ENCODE measurements at places on chromosomes 7 and 10.

GRCh38 chr10:67705921-67706320, 9.9 kb upstream of the CTNNA3 start:
- DNase-seq = no peak

GRCh38 chr7:77538281-77539212, 1.5 kb downstream of the PTPN12 start:
- DNase-seq = peak; percentile 87

DNA sequence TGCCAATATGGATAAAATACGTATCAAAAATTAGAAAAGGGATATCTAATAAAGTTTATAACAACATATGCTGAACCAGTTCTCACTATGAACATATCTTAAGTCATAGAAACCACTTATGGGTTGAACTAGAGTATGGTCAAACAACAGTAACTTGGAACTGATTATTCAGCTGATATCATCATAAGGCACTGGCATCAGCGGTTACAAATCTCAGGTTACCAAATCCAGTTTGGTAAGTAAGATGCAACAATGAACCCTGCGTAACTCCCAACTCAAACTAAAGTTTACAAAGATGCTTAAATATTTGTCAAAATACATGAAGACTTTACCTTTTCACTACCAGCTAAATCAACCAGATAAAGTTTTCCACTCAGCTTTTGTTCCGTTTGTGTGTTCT, 19.3 kb downstream of the KIF5B start:
- DNase-seq = no peak

GRCh38 chr10:79089632-79090031, 20.9 kb downstream of the ZMIZ1 start:
- peak; percentile 24 for DNase-seq

GRCh38 chr10:23318359-23318758, 26.2 kb downstream of the C10orf67 start:
- DNase-seq = no peak

DNA sequence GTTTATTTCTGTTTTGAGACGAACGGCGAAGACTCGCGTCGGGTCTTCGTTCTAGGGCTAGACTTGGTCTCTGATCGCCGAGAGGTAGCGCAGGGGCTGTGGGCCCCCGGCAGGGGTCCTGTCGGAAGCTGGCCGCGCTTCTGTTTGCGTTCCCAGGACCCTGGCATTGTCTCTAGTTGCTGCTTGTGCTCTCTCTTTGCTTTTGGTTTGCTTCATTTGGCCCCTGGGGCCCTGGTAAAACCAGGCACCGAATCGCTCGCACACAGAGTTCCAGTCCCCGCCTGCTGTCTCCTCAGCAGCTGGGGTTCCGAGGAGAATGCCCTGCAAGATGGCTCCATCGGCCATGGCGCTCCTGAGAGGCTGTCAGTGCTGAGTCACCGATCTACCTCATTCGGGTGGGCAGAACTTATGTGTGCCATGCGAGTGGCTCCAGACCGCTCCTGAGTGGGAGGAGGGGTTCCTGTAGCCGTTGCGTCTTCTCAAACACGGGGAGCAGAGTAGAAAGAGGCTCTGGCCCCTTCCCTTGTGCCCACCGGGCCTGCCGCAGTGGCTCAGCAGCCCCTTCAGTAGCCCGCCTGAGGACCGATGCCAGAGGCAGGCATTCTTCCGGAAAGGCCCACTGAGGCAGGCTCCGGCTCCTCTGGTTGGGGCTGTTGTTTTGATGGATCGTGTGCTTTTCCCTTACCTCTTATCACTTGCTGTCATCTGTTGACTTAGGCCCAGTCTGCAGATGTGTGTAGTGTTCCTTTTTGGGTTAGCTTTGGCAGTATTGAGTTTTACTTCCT, 826 bp downstream of the CHPF2 start:
- peak; percentile 38 for DNase-seq

DNA sequence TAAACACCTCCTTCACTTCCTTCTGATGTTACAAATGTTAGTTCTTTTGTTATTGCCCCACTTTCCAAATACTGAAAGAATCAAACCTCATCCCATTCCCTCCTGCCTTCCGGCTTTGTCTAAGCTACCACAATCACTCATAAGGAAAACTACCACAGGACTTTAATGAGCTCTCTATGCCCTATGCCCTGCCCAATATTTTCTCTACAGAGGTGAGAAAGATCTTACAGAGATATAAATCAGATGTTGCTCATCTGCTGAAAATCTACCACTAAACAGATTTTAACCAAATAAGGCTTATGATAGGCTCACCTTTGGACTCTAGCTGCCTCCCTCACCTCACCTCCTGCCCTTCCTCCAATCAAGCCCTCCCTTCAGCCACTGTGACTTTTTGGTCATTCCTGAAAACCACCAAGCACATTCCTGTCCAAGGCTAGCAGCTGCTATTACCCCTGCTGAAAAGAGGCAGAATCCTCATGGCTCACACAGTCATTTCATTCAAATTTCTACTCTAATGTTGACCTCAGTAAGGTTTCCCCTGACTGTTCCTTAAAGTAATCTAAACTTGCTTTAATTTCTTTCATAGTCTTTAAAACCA, 7.7 kb downstream of the ZNF33B start:
- no peak for DNase-seq

GRCh38 chr10:118470470-118470869, 125.0 kb downstream of the PRLHR start:
- DNase-seq = no peak

DNA sequence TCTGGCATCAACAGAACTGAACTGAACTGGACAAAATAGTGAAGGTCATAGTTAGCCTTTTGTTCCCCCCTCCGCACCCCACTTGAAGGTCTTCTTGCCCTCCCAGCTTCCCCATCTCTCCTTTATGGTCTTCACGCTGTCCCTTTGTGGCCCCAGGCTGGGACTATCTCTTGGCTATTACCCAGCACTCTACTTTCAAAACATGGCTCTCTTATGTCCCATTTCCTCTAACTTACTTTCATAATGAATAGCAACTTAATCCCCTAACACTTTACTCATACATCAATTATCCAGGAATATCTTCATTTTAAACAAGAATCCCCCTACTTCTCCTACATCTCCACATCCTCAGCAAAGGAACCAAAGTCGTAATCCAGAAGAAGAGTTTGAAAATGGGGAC, 135.3 kb upstream of the ITGB1 start:
- no peak for DNase-seq

GRCh38 chr7:133139350-133139749, 57.5 kb upstream of the CHCHD3 start:
- DNase-seq = peak; percentile 56

DNA sequence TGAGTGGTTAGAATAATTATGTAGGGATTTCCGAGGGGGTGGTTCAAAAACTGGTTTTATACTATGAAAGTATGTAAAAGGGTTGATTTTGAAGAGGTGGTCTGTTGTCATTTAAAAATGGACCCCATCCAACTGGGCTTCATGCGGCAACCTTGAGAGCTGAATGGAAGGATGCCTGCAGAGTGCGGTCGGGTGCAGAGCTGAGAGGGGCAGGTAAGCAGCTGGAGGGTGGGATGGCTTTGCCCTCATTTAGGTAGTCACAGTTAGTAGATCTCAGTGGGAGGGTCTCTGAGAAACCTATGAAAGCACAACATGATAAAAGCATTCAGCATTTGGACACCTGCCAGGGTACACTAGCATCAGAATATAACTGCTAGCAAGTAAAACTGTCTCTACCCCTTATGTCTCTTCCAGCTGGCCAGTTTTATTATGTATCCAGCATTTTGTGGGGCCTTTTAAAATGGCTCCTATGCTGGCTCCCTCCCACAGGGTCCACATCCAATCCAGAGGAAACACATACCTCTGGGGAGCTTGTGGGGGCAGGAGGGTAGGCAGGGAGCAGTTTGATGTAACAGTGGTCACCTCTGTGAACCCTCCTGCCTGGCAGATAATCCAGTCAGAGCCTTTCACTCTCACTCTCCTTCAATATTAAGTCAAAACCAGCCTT, 75.9 kb upstream of the MAGI2 start:
- peak; percentile 32 for DNase-seq

DNA sequence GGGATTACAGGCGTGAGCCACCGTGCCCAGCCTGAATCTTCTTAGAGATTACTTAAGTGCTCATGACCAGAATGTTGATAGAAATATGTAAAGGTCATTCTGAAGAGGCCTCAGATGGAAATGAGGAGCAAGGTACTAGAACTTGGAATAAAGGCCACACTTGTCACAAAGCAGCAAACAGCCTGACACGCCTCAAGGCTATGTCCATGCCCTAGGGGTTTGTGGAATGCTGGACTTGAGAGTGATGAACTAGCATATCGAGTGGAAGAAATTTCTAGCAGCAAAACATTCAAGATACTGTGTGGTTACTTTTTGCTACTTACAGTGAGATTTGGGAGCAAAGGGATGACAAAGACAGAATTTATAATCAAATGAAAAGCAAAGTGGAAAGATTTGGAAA, 39.0 kb downstream of the ZNF438 start:
- DNase-seq = no peak

DNA sequence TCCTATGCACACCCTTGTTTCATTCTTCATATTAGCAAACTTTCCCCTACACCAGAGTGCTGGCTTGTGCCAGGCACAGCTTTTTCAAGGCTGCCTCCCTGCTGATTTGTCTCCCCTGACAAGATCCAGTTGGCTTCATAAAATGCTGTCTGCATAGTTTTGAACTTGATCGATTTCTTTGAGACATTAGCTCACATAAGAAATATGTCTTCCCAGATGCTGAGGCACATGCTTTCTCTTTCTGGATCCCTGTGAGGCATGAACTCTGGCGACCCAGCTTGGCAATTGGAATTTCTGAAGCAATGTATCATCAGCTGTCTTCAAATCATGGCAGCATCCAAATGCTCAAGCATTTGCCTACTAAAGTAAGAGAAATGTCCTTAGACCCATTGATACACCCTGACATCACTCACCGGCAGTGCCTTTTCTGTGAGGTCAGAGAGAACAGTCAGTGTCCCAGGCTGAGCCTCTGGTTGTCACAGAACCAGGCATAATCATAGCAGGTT, 616.4 kb upstream of the GHITM start:
- peak; percentile 32 for DNase-seq

GRCh38 chr7:142177869-142178268, 66.4 kb downstream of the MGAM2 start:
- DNase-seq = no peak

- peak; percentile 96 for DNase-seq
Observed at GRCh38 chr10:121310151-121310711, 288.0 kb downstream of the FGFR2 start.

DNA sequence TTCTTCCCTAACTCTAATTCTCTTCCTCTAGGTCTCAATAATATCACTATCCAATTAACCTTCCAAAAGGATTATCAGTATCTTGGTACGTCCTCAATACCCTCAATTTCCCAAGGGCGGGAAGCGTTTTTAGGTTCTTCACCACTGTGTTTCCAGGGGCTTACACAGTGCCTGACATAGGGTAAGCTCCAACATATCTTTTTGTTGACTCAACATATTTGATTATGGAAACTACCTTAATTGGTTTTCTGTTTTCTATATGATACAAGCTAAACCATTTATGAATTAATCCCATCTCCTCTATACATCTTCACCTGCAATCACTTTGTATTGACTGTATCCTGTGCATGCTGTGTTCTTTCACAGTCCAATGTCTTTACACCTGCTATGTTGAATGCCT, 987.3 kb downstream of the GRID1 start:
- DNase-seq = no peak

GRCh38 chr7:55185321-55185802, 166.5 kb downstream of the EGFR start:
- no peak for DNase-seq

- no peak for DNase-seq
Observed at GRCh38 chr7:127034186-127034806, 218.4 kb downstream of the GRM8 start.
